ENCODE measurements at places on chromosomes 4 and X.

GRCh38 chr4:61202638-61203435 lies 2.7 kb downstream of the ADGRL3 start:
- DNase-seq = no peak

DNA sequence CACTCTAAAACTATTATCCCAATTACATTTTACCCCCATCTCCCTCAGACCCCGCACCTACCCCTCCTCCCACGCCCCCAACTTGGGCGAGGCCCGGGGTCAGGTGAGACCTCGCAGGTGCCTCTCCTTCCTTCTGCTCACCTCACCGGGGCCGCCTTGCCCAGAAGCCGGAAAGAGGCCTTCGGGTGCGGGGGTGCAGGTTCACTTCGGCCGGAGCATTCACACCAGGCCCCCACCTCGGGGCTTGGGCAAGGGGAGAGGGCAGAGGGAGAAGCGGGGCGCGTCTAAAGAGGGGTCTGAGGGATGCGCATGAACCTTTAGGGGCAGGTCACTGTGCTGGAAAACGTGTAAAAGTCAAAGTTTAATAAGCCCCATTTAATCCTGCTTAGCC lies 427 bp downstream of the ZNF182 start:
- DNase-seq = no peak

DNA sequence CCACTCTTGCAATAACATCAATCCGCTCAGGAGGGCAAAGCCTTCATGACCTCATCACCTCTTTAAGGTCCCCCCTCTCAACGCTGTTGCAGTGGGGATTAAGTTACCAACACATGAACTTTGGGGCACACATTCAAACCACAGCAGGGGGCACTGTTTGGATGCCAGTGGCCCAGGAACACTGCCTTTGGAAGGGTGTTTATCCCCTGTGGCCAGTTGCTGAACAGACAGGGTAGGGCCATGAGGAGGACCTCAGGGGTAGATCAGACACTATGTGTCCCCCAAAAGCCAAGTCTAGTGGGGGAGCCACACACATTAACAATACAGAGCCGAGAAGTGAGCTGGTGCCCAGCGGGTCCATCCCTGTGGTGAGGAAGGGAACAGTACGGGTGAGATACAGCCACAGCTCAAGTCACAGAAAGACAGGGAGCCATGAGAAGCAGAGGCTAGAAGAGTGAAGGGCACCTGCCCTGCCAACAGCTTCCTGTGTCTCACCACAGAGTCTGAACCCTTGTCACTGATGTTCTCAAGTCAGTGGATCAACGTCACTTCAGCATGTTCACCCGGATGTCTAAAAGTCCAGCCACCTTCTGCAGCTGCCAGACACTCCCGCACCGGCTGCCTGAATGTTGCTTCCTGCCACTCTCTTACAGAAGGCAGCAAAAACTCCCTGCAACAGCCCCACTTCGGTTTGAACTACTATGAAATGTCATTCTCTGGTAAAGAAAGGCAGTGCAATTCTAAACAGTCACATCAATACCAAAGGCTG lies 19.9 kb upstream of the MXD4 start:
- peak; percentile 65 for DNase-seq

- DNase-seq = no peak
These were observed 30.1 kb downstream of the NEIL3 start for GRCh38 chr4:177339477-177340374.

DNA sequence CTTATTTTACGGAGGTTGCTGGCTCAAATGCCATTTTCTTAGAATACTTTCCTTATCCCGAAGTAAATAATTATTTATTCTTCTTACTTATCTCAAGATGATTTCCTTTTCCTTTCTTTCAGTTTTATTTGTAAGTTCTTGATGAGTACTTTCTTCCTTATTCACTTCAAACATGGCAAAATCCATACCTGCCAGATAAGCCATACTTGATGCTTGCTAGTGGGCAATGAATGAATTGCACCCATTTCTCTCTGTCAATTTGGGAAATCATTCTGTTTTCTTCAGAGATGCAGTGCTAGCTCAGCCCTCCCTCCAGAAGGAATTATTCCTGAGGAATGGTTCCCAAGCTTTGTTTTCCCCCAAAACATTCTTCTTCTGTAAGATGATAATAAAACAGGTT lies 598.3 kb downstream of the SPRY1 start:
- DNase-seq = no peak

DNA sequence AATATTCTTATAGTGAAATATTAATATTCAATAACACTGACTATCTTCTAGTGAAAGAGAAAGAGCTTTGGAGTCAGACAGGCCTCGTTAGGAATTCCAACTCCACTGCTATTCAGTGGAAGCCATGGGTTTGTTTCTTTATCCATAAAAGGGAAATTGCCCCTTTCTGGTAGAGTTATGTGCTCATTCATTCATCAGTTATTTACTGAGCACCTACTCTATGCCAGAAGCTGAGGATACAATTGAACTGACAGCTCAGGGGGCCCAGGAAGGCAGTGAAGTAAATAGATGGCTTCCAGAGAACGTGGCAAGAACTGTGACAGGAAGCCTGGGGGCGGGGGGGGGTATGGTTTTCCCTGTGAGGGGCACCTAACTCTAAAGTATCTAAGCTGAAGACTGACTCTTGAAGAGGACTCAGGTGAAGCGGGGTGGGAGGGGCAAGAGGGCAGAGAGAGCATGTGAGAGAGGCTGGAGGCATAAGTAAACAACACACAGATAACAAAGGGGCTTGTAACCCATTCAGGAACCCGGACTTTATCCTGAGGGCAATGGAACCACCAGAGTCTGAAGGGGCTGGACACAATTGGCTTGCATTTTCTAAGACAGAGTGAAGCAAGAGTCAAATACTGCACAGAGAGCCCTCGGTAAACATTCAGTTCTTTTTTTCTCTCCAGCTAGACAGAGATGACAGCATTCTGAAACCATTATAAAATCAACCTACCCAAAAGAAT lies 20.3 kb downstream of the ANXA5 start:
- no peak for DNase-seq

- no peak for DNase-seq
These were observed 200.6 kb downstream of the BCOR start for GRCh38 chrX:39896951-39897740.

GRCh38 chrX:19121898-19122640 lies at the start of gene ADGRG2:
TSS of gene ADGRG2 (minus strand) at chrX:19122468. CDS start at chrX:19068834, 53,634 bp downstream.
- DNase-seq = no peak

- no peak for DNase-seq
These were observed 59.6 kb downstream of the MGST2 start for GRCh38 chr4:139725236-139725635.

DNA sequence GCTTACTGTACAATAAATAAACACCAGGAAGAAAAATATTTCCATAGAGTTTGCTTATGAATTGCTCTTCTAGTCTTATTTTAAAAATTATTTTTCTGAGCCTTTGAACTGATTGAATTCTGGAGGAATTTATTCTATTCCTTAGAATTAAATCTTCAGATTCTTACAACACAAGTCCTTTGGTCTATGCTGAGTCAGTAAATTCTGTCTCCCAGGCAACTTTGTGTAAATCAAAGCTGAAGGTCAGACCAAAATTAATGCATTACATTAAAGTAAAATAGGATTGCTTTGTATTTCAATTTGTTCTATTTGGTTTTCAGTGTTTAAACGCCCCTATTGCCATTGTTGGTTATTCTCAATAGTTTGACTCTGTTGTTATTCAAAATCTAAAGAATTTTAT lies 26.8 kb upstream of the STPG2 start:
- DNase-seq = no peak

- no peak for DNase-seq
These were observed 55.7 kb upstream of the IQSEC2 start for GRCh38 chrX:53337101-53337500.

DNA sequence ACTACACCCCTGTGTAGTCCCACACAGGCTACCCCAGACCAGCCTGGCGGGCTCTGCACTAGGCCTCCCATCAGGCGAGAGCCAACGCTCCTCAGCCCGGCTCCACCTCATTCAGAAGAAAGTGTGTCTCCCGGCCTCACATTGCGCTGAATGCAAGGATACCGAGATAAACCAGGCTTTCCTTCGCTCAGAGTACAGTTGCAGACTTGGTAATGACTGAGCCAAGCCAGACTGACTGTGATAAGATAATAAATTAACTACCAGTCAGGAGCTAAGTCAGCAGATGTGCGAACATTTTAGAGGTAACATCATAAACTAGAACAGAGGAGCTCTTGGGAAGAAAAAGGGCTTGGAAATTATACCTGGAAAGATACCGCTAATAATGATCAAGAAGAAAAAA lies 397.6 kb downstream of the TRIML1 start:
- no peak for DNase-seq

DNA sequence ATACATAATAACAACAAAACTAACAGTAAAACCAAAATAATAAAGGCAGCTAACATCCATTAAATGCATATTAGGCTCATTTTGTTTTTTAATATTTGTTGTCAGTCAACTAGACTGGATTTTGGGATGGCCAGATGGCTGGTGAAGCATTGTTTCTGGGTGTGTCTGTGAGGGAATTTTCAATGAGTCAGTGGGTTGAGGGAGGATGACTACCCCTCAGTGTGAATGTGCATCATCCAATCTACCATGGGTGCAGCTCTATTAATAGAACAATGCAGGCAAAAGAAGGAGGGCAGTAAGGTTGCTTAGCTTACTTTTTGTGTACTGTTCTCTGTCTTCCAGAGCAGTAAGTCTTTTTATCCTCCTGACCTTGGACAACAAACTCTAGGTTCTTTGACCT lies 484.2 kb upstream of the HS3ST1 start:
- DNase-seq = no peak

DNA sequence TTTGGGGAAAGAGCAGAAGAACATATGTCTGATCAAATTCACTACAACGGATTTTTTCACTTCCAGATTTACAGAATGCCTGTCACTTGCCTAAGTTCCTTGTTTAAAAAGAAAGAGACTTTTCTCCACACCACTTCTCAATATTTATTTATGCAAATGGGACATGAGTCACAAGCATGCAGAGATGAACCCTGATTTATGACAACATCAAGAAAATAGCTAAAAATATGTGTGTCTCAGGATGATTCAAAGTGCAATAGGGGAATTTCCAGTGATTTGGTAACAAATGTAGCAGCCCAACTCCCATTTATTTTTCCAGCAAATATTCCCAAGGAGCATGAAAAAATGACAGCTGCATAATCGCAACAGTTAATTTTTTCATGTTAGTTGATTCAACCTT lies 180.4 kb upstream of the FAT1 start:
- no peak for DNase-seq

GRCh38 chrX:16258882-16259281 lies 91.6 kb downstream of the MAGEB17 start:
- DNase-seq = no peak

DNA sequence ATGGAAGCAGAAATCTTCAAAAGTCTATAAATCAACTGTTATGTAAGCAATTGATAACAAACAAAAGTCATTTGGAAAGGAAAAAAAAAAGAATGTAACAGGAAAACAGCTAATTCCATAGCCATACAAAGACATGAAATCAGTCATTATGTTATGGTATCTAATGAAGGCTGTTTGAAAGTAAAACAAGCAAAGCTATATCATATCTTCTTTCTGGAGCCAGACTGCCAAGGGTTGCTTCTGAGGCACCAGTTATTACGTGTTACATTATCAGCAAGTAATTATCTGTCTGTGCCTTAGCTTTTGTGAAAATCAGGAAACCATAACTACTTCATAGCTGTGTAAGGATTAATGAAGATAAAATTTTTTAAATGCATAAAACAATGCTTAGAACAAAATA lies 480.2 kb downstream of the FAT4 start:
- DNase-seq = no peak

DNA sequence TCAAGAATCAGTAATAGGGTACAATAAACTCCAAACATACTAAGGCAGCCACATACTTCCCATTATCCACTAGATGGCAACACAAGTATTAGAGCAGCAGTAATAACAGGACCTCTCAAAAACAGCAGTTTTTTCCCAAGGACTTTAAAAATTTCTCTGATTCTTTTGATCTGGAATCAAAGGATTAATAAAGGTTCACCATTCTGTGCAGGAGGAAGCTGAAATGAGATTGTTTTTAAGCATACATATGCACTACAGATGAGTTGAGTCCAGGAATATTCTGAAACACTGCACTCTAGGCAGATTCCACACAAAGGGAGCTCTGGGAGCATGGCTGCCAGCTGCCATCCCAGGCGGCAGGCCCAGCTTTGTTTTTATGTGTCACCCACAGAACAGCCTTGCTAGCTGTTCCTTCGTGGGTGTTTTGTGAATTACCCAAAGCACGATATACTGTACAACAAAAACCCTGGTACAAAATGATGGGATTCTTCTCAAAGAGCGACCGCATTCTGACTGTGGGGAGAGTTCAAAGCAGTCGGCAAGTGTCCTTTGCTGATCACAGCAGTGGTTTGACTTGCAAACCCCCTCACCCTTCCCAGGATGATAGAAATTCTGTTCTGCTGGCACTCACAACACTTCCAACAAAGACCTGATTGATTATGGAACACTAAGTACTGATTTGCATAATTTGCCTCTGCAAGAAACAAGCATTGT lies 61.0 kb downstream of the STX18 start:
- no peak for DNase-seq

DNA sequence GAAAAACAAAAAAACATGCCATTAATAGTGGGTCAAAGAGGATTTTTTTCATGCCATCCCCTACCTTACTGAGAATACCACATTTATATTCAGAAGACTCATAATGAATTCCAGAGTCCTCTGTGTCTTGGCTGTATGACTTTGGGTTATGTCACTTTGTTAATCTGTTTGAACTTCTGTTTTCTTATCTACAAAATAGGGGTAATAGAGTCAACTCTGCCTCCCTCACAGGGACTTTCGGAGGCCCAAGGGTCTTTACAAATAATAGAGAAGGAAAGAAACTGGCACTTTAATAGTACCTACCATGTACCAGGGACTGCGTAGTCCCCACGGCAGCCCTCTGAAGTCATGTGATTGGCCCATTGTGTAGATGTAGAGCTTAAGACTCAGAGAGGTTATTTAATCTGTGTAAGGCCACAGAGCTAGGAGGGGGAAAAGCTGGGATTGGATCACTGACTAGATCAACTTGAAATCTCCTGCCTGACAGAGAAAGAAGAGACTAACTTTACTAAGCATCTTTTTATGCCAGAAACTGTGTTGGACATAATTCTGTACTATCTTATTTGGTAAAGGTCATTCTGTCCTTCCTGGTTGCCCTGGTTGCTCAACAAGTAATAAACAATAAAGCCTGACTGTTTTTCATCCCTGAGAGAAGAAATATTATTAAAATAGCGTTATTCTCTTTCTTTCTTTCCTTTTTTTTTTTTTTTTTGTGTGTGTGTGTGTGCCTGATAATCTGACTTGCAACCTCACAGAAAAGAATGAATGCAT lies 59.6 kb downstream of the NFKB1 start:
- no peak for DNase-seq

DNA sequence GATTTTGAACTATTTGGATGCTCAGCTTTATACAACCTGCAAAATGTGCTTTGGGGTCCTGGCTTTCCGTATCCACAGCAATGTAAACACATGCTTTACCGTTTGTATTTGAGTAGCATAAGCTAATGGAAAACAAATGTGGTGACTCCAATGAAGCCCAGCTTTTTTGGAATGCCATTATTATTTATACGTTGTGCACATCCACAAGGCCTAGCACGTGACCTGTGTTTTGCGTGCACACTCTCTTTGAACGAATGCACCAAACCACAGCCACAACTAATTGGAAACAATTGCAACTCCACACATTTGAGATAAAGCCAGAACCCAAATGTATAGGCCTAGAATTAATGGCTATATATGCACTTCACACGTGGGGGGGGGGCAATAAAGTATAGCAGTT lies 189.5 kb upstream of the GPC4 start:
- no peak for DNase-seq

- no peak for DNase-seq
These were observed 22.5 kb downstream of the MID1 start for GRCh38 chrX:10597871-10598270.

- no peak for DNase-seq
These were observed at the start of gene GRIA2 for GRCh38 chr4:157220371-157220881. TSS of gene GRIA2 (plus strand) at chr4:157220728. CDS start at chr4:157221043, 315 bp downstream.

- DNase-seq = no peak
These were observed 938.1 kb upstream of the GRIA3 start for GRCh38 chrX:122245943-122246342.

All from activated T-helper 1 cell treated with anti-CD3 and anti-CD28 coated beads, Interleukin-2, amount 50 U/mL, for 16 hours (primary cell).